ENCODE measurements at places on chromosomes 7 and 10. TPM values are rescaled to one million over a fixed set of nuclear protein-coding genes. Genes with fewer than 3 reads are reported as not detected.

DNA sequence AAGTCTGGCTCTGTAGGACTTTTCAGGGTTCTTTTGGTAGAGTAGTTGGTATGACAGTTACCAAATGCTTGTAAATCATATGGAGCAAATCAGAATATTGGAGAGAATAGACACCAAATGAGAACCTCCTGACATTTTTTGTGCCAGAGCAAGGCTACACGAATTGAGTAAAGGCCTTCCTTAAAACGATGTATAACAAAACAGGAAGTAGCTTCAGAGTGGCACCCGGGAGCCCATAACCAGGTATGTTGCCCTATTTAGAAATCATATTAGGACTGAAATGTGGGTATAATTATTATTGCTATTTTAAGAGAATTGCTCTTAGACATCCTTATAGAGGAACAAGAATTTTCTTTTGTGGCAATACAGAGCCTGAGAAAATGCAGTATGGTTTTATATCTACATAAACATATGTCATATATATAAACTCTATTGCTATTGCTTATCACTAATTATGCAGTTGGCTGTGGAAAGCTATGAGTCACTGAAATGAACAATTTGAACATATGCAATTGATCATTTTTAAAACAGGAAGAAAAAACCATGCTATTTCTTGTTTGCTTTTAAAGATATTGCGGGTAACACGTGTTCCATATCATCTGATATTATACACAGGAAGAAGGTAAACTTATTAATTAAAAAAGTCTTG is 197.4 kb upstream of the MTPN start:
- DNase-seq = no peak

- DNase-seq = no peak
These were observed 73.9 kb downstream of the PCGF5 start for GRCh38 chr10:91294134-91294906.

The TNS3 gene
- 89.8 TPM for total RNA-seq

The ZNF853 gene
- total RNA-seq = 12.2 TPM

The CCDC136 gene
- 0.64 TPM for total RNA-seq

The DOCK4 gene
- total RNA-seq = 43.5 TPM

DNA sequence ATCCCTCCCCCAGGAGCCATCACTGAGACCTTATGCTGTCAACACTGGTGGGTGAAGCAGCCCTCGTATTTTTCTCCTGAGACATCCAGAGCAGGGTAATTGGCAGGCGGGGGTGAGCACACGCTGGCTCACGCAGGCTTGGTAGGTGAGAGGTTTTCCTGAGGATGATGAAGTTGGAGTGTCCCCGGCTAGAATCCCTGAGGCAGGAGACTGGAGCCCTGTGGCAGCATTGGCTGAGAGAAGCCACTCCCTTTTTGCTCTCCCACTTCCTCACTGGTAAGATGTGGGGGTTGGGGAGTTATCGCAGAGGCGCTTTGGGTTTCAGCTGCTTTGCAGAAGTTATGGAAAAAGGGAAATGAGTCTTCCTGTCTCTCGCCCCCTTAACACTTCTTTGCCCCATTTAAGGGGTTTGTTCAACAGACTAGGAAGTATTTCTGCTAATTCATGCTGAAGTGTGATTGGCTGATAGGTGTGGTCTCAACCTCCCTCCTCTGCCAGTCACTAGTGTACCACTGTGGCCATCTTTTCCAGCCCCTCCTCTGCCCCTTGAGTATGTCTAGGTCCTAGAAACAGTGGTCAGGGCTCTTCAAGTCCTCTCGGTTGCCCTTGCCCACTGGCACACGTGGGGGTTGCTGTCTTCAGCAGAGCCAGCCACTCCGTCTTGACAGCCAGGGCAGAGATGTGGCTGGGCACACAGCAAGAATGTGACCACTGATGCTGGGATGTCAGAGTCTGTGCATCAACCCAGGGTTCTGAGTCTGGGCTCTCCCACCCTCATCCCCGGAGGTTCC is 5.7 kb downstream of the ARPC1B start:
- DNase-seq = no peak

DNA sequence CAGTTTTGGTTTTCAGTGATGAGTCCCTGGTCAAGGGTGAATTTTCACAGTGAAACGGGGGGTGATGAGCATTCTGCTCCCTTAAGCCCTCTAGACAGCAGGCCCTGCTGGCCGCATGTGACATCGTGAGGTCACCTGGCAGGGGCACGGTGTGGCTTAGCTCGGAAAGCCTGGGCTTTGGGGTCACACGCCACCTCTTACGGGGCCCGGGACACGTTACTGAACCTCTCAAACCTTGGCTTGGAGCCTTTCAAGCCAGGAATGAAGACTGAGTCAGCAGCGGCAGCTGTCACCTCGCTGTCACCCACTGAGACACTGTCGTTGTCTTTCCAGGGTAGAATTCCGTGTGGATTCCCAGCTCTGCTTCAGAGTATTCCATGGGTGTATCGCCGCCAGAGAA is 4.1 kb downstream of the GET4 start:
- DNase-seq = no peak

DNA sequence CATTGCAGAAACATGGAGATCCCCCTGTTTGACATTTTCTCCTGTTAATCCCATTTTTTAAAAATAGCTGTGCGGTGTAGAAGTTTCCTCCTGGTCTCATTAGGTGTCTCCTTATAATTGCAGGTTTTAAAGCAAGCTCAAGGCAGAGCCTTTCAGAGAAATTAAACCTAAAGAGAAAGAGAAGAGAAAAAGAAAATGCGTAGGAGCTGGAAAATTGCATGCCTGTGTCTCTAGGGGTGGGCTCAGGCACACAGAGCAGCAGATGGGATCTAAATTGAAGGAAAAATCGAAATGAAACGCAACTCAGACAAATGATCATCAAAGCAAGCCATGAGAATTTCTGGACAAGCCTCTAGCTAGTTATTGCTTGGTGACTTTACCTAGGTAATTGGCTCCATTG is 40.1 kb downstream of the GPR26 start:
- no peak for DNase-seq

- no peak for DNase-seq
These were observed 98.3 kb upstream of the C7orf33 start for GRCh38 chr7:148492157-148492860.

The SNX13 gene
- total RNA-seq = 26.2 TPM

GRCh38 chr7:73556208-73557107 is 1.0 kb downstream of the BCL7B start:
- DNase-seq = no peak

DNA sequence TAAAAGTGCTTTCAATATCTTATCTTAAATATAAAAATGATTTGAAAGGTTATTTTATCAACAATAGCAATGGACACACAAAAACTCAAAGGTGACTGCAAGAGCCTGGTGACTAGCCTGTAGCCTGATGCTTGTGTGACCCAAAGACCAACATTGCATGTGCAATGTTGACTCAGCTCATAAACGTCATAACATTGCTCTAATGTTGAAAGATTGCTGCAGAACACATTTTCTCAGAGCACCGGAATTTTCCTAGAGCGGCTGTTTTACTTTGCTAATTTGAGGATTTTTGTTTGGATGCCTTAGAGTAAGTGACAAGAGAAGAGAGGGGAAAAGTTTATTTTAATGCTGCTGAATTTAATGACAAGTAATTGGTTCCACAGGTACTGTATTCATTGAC is 107.1 kb downstream of the RAB18 start:
- DNase-seq = no peak

The HPS1 gene
- 42.7 TPM for total RNA-seq

DNA sequence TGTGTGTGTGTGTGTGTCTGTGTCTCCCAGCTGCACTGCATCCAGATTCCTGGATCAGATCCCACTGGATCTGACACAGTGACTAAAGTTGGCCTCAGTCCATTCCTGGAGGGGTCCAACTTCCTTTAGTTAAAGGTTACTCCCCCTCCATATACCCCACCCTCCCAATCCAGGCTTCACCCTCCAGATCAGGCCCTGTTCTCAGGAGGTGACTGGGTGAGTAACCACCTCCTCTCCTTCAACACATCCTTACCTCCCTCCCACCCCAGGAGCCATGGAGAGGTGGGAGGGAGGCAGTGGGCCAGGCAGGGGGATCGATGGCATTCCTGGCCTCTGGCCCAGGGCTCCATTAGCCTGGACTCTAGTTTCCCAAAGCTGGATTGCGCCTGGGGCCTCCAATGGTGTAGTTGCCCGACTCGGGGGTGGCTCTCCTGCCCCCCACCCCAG is 11.3 kb downstream of the KCNIP2 start:
- DNase-seq = peak; percentile 61

DNA sequence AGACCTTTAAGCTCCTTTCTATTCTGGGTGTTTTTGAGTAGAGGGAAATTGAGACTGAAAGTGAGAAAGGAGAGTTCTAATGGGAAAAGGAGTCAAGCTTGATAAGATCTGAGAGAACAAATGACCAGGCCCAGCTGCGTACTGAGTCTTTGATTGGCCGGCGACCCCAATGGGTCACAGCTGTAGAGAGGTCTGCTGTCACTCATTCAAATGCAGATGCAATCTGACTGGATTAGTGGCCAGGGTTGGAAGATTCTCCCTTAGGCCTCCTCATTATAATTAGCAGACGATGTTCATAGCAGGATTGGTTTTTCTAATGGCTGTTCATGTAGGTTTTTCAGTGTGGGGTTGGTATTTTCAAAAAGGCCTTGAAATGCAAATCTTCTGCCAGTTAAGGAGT is 127.2 kb upstream of the SLC25A13 start:
- no peak for DNase-seq

The EN2 gene
- not detected for total RNA-seq

DNA sequence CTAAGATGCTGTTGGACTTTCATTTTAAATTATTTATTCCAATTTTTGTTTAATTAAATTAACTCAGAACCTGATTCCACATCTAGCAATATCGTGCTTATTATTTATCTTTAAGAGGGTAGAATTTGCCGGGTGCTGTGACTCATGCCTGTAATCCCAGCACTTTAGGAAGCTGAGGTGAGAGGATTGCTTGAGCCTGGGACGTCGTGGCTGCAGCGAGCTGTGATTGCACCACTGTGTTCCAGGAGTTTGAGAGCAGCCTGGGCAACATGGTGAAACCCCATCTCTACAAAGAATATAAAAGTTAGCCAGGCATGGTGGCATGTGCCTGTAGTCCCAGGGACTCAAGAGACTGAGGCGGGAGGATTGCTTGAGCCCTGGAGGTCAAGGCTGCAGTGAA is 47.8 kb downstream of the ZFAND4 start:
- no peak for DNase-seq

DNA sequence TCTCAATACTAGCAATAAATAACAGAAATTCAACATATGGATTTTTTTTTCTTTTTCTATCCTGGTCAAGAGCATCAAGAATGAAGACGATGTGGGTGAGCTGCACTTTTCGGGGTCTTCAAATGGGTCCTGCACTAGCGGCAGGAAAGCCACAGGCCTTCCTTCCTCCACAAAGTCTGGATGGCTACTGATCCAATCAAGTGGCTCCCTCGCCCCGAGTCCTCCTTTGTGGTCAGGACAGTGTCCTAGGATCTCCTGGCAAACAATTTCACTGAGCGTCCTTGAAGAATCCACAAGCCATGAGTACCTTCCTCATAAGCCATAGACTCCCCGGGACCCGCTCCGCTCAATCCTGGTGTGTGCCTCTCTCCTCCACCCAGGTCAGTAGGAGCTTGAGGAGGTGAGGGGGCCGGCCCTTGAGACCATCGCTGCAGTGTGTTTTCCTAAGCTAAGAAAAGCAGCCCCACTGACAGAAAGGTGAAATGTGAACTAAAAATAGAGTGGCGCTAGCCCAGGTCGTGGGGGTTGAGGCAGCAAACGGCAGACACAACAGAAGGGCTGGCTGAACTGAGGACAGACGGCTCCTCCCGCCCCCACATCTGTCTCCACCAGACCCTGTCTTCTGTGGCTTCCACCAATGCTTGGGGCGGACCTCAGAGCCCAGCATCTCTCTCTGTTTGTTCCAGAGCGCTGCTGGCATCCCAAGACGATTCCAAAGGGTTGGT is 202.3 kb downstream of the HERPUD2 start:
- DNase-seq = no peak

- no peak for DNase-seq
These were observed 78.7 kb upstream of the C1GALT1 start for GRCh38 chr7:7103343-7104313.

GRCh38 chr7:90666186-90666585 is 70.1 kb downstream of the CDK14 start:
- DNase-seq = no peak

The OR2A1 gene
- not detected for total RNA-seq

DNA sequence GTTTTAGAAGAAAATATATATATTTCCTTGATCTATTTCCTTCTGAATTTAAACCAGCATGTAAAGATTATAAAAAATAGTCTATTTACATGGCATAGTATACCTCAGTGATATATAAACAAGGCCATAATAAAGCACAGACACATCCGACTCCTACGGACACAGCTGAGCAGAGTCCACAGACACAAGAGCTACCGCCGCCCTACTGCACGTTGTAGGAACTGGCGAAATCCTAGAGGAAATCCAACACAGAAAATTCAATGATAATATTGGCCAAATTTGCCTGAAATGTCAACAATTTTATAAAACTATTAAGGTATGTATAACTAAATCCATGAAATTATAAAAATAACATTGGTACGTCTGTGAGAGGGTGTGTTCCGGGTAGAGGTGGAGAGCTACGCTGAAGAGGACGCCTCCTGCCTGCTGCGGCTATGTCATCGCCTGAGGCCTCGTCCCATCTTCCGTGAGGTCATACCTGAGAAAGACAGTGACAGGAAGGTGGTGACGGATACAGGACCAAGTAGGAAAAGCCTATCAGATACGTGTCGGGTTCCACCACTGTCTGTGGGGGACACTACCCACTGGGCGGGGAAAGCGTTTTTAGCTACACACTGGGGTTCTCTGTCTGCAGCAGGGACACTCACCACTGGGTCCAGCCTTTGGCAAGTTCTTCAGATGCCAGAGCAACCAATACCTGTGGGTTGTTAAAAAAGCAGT is 29.3 kb upstream of the NCAPG2 start:
- peak; percentile 50 for DNase-seq

DNA sequence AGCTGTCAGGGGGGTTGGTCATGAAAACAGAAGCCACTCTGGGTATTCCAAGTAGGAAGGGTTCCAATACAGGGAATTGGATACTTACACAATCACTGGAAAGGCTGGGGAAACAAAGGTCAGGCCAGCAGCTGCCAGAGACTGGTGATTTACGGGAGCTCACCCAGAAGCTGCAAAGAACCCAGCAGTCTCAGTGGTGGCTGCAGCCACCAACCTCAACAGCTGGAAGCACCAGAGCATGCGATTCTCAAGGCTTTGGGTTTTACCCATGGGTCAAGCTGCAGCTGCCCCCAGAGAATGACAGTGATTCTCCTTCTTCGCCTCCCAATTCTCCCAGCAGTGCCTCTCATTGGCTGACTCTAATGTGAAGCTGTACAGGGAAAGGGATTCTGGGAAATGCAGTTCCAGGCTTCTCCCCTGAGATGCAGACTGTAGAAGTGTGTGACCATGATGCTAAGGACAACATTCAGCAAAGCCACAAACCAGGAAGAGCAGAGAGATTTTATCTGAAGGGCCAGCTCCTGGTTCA is 107.2 kb upstream of the TCF7L2 start:
- DNase-seq = no peak

The ADAM8 gene
- 21.4 TPM for total RNA-seq

DNA sequence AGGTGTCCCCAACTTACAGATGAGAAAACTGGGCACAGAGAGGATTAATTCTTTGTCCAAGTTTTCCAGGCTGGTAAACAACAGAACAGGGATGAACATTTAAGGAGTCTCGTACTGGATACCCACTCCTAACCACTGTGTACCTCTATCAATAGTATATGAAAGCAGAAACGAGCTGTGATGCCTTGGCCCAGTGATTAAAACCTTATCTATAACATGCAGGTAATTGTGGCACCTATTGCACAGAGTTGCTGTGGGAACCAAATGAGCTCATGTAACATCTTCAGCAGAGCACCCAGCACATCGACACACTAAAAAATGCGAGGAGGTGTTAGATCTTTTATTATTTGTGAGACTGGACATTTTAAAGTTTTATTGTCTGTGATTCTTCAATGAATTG is 1.6 kb downstream of the TMEM273 start:
- no peak for DNase-seq

Data from ascending aorta (tissue), 2 donors.